ENCODE measurements at places on chromosomes 11 and 22.

DNA sequence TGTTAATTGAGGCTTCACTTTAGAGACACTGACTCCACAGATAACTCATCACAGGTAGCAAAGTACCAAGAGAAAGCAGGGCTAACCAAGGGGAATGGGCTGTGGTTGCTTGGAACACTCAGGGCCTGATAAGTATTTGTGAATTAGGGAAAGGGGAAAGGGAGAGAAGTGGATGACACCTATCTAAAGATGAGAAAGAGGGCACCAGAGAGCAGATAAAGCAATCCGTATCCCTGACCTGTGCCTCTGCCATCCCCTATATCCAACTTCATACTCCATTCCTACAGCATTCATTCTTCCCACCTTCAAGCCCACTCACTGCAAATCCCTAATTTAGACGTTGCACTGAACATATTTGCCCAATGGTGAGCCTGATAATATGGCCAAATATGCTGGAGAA, 43.0 kb upstream of the API5 start:
- no peak for DNase-seq

DNA sequence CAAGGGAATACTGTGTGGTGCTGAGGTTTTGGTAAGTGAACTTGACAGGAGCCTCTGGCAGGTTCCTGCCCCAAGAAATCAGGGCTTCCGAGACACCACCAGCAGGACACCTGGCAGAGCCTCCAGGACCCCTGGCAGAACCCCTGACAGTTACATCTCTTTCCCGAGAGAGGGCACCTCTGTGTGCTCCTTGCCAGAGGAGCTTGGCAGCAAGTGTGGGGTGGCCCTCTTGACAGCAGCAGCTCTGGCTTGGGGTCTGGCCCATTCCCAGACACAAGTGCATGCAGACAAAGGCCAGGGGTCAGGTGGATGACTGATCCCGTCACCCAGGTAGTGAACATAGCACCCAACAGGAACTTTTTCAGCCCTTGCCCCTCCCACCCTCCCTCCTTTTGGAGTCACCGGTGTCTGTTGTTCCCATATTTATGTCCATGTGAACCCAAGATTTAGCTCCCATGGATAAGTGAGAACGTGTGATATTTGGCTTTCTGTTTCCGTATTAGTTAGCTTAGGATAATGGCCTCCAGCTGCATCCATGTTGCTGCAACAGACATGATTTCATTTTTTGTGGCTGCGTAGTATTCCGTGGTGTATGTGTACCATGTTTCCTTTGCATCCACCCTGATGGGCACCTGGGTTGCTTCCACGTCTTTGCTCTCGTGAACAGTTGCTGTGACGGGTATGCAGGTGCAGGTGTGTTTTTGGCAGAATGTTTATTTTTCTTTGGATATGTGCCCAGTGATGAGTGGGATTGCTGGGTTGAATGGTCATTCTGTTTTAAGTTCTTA, 21.2 kb upstream of the OSBPL5 start:
- no peak for DNase-seq

DNA sequence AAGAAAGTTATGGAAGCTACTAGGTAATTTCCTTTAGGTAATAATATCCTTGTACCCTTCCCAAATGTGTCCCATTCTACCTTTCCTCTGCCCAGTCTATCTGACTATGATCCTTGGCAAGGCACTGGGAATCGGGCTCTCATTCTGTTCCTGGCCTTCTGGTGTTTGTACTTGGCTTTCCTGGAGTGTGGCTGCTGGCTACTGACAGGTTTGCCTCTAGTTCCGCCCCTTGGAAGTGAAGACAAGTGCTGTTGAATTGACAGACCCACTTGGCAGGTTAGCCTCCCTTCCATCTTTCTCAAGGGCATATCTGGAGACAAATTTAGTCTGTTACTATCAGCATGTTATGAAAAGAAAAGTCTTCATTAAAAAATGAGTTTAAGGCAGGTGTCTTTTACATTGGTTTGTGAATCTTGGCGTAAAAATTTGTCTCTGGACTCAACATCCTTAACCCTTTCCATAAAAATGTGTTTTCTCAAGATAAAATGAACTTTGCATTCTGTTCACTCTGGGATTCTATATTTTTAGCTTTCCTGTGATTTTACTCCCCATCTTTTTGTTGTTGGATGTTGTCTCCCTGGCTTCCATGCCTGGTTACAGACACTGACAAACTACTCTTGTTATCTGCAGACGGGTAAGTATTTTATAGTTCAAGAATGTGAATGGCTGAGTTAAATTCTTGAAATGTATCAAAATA, 287.4 kb upstream of the PDGFD start:
- no peak for DNase-seq

GRCh38 chr22:21605887-21606564, 23.8 kb downstream of the YDJC start:
- no peak for DNase-seq

DNA sequence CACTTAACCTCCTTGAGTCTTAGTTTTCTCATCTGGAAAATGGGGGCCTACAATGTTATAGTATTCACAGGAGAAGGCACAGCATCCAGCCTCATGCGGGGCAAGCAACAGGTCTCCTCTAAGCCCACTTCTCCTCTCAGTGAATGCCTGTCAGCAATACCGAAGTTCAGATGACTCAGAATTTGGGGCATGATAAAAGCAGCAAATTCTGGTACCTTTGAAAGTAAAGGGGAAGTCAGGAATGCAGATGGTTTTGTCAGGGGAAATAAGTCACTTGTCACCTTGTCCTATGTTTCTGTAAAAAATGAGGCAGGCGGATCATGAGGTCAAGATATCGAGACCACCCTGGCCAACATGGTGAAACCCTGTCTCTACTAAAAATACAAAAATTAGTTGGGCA, 350.2 kb downstream of the LARGE1 start:
- no peak for DNase-seq

DNA sequence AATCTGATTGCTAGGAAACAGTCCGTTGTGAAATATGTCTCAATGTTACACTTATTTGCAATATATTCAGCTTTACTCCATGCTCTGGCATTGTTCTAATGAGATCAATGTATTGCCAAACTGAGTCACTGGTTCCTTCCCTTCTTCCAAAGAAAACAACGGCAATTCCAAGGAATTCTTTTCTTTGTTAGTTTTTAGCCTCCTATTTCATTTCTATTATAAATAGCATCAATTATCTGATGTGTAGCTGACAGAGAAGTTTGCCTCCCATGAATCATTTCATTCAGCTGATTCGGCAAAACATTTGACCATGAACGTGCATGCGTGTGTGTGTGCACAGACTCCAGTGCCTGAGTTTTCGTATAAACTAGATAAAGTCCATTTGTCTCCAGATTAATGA, 346.8 kb downstream of the ETS1 start:
- no peak for DNase-seq

DNA sequence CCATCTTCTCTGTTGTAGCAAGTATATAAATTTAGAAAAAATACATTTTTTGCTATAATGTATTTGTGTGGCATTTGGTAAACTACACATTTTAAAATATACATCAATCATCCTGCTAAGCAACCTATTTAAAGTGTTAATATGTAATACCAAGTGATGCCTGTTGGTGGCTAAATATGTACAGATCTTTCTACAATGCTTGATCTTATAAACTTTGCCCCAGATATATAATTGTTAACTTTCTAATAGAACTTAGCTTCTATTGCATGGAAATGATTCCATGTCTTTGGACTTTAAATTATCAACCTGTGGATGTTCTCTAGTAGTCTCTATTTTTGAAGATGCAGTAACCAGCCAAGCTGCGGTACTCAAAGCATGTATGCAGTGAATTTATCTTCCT, 1260.4 kb upstream of the RAG2 start:
- DNase-seq, result peak; percentile 11

- peak; percentile 83 for DNase-seq
Observed at GRCh38 chr11:59560290-59560701, 49.0 kb downstream of the OR4D9 start.

- peak; percentile 64 for DNase-seq
Observed at GRCh38 chr11:28461338-28461737, 353.1 kb downstream of the METTL15 start.

- no peak for DNase-seq
Observed at GRCh38 chr11:62044639-62045121, 77.2 kb upstream of the FTH1 start.

- no peak for DNase-seq
Observed at GRCh38 chr11:121795174-121795573, 320.8 kb downstream of the BLID start.

DNA sequence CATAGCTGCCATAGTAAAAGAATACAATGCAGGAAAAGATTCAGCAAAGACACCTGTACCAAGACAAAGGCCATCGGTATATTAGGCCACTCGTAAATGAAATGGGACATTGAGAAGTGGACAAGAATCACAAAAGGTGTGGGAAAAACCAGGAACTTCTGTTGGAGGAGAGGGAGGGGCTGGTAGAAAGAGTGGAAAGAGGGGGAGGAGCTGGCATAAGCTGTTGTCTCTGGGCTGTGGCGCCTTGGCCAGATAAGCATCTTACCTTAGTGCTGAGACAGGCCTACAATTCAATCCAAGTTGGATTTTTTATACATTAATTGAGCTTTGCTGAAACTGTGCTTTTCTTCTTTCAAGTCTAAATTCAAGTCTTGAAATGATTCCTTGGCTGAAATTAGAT, 37.1 kb downstream of the ZNF202 start:
- DNase-seq, result no peak

GRCh38 chr11:134346101-134346975, 14.6 kb downstream of the GLB1L2 start:
- no peak for DNase-seq

GRCh38 chr11:126211236-126212088, at the start of the genes FAM118B and RPUSD4:
Gene FAM118B, plus strand, starts transcription at chr11:126211782. Its CDS starts 23,220 bp downstream, at chr11:126235002.
Gene RPUSD4, minus strand, starts transcription at chr11:126211650. Its CDS starts 12 bp downstream, at chr11:126211638.
- peak; percentile 97 for DNase-seq

GRCh38 chr11:76238551-76238950, 32.2 kb upstream of the WNT11 start:
- no peak for DNase-seq

DNA sequence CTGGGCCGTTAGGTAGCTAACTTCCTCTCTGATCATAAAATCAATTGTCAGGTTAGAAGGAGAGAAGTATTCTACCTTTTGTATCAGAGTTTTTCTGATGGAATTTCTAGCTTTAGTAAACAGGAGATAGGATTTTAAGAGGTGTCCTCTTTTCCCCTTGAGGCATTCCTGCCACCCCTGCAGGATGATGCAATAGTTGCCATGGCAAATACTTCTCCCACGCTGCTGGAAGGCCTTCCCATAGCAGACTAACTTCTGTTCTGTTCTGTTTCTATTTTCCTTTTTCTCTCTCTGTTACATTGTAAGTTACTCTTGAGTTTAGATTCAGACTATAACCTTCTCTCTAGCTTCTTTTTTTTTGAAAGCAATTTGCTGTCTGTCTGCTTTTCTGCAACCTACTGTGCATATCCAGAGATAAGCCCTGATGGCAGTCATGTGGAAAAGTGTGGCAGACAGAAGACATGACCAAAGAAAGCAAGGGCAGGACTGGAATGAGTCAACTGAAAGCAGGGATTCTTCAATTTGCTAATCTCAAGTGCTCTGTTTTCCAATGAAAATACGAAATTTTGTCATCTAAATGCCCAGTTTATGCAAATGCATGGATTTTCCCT, 679.1 kb downstream of the DLG2 start:
- DNase-seq, result peak; percentile 9

DNA sequence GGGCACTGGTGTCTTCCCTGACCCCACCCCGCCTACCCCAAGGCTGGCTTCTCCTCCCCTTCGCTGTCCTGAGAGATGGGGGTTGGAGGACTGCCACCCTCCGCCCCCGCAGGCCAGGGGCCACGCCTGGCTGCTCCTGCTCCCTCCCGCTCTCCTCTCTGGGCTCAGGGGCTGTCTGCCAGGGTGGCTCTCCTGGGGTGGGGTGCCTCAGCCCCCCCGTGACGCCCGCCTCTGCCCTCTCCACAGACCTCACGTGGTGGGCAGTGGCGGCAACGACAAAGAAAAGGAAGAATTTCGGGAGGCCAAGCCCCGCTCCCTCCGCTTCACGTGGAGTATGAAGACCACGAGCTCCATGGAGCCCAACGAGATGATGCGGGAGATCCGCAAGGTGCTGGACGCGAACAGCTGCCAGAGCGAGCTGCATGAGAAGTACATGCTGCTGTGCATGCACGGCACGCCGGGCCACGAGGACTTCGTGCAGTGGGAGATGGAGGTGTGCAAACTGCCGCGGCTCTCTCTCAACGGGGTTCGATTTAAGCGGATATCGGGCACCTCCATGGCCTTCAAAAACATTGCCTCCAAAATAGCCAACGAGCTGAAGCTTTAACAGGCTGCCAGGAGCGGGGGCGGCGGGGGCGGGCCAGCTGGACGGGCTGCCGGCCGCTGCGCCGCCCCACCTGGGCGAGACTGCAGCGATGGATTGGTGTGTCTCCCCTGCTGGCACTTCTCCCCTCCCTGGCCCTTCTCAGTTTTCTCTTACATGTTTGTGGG, 8.1 kb downstream of the RCOR2 start:
- no peak for DNase-seq

GRCh38 chr11:111417766-111418435, 38.8 kb upstream of the POU2AF1 start:
- DNase-seq, result peak; percentile 19

DNA sequence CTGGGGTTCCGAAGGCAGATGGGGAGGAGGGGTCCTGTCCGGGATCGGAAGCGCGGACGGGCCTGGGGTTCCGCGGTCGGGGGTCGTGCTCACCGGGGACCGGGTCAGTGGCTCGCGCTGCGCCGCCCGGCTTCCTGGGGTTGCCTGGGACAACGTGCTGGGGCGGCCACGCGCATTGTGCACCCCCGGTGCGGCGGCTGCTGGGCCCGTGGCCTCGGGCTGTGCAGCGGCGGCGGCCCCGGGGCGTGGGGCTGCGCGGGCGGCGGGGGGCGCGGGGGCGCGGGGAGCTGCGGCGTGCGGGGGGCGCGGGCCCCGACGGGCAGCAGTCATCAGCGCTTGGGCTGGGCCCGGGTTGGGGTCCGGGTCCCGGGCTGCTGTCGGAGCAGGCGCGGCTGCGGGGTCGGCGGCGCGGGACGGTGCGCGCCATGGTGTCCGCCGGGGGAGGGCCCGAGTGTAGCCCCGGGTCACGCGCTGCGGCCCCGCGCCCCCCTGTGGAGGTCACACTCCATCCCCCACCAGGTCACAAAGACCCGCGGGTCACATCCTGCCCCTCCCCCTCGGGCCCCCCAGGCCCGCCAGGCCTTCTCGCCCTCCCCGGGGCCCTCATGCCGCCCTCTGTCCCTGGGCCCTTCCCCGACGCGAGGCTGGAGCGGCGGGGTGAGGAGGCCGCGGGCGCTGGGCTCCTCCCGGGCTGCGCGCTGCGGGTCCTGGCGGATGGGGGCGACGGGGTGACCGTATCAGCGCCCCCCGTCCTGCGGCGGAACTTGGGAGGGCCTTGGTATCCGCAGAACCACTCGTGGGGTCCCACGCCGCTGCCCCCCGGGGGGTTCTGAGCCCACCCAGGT, at the start of gene TTLL8:
TSS of gene TTLL8 (minus strand) at position 238 of the 845 bp plus-strand sequence.
- DNase-seq, result no peak

GRCh38 chr11:44766112-44766971, 39.6 kb downstream of the TSPAN18 start:
- peak; percentile 44 for DNase-seq

DNA sequence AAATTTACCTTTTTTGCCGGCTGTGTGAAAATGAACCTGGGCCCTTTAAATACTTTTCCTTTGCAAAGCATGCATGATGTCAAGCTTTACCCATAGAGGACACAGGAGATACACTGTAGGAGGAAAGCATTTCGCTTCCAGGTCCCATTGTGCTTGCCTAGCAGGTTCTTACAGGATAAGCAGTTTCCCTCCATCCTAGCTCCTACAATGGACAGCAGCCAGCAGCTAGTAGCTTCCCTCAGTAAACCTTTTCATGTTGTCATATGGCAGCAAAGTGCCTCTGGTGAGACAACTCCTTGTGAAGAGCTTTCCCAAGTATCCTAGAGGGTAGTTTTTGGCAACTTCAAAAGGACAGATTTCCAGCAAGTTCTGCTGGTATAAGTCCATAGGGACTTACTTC, 78.4 kb downstream of the RBFOX2 start:
- DNase-seq, result no peak

GRCh38 chr11:43918662-43919061, 23.8 kb upstream of the C11orf96 start:
- no peak for DNase-seq
